Activated T-cell treated with anti-CD3 and anti-CD28 coated beads for 24 hours (primary cell): ENCODE measurements at places on chromosomes 7 and 10.
A peak's percentile ranks its signal among the peaks of the same experiment; 100 is the strongest.

DNA sequence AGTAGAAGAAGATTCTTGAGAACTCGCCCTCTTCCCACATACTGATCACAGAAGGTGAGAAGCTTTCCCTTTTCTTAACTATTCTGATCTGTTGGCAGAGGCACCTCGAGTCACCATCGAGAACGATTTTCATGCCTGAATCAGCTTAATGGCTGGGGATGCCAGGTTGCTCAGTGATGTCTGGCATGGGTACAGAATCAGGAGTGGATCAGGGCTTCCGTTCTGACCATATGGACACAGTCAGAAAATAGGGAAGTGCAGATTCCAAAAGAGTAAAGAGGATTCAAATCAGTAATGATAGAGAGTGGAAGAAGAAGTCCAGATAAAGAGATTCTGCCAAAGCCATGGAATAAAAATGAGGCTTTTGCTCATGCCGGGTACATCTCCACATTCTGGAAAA, 52.0 kb upstream of the GRB10 start:
- DNase-seq, result no peak

- no peak for DNase-seq
Measured at GRCh38 chr10:72424561-72424960, 69.8 kb upstream of the DNAJB12 start.

GRCh38 chr10:45580371-45581215, 92.0 kb downstream of the ZFAND4 start:
- no peak for DNase-seq

DNA sequence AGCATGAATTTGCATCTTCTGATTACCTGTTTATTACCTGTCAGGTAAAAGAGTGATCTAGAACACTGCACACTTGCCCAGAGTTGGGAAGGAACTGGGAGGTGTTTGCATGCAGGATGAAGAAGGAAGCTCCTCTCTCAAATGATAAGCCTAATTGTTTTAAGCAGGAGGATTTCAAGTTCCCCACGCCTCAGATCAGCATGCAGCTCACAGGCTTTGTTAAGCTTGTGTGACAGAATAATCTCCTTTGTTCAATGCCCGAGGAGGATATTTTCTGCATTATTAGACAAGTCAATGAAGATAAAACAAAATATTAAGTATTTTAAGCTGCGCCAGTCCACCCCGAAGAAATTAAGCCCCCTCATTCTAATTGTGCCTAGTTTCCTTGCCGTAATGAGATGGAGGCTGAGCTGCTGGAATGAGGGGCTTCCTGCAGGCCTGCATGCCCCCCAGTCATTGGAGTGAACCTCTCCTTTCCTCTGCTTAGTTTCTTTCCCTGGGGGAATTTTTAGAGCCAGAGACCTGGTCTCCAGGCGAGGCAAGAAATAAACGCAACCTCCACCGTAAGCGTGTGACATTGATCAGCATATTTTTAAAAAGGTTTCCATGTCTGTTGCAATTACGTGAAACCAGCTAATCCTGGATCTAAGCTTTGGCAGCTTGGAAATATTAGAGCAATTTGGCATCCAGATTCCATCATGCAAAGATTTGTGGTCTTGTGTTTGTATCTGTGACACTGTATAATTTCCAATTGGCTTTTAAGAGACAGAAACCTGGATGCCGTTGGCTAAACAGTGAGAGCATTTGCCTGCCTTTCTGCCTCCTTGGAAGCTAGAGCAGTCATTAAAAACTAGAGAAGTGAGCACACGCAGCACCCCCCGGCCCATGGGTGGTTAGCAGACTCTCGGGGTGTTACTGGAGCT, 376.0 kb downstream of the GALNT17 start:
- no peak for DNase-seq

GRCh38 chr7:101936223-101936610, 118.8 kb downstream of the CUX1 start:
- no peak for DNase-seq

DNA sequence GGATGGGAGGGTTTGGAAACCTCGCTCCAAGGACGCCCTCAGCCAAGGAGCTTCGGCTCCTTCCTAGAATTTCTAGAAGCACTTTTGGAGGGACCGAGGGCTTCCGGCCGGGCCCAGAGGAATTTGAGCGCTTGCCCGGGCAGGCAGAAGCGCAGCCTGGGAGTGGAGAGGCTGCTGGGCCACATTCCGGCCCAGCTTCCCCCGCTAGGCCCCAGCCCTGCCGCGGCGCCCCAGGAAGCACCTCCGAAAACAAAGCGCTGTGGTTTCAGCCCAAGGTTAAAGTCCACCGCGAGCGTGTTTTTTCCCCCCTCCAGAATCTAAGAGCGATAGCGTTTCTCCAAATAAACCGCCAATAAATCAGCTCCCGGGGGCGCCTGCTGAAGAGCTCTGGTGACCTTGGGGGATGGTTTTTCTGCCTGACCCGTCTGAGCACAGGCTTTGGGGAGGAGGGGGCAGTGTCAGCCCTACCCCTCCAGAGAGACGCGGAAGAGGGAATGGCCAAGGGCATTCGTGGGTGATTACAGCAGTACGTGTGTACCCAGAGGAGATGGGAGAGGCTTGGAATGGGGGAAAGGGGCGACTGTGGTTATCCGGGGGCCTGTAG, 5.7 kb upstream of the TNRC18 start:
- DNase-seq, result no peak

DNA sequence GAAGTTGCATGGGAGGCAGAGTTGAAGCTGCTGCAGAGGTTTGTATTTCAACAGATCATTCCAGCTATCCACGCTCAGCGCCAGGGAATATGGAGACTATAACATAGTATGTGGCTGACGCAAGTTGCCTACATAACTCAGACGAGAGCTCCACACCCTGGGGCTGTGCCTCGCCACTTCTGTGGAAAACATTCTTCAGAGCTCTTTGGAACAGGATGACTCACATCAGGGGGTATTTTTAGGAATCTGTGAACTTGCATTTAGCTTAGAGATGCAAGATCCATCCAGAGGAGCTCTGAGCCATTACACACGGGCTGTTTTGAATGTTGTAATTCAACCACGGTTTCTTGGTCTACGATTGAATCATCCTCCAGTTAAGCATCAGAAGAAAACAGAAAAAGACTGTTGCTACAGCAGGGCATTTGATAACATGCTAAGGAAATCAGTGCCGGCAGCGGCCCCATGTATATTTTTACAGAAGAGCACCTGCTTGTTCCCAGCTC, 481.5 kb upstream of the AKR1E2 start:
- DNase-seq, result peak; percentile 43

DNA sequence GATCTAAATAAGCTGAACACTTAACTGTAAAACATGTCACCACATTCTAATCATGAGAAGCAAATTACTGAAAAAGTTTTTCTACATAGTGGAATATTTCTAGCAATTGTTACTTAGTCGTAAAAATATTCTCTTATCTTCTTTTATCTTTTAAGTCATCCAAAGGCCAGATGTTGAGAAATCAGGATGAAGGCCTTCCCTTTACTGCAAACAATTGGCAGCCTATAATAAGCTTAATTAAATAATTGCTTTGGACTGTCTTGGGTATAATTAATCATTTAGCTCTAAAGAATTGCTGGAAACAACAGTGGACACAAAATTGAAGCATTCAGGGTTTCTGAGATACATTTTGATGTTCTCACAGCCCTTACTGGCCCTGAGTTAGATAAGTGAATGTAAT, 226.5 kb downstream of the FANK1 start:
- no peak for DNase-seq

- DNase-seq, result no peak
Measured at GRCh38 chr7:84647797-84648757, 453.5 kb upstream of the SEMA3A start.

DNA sequence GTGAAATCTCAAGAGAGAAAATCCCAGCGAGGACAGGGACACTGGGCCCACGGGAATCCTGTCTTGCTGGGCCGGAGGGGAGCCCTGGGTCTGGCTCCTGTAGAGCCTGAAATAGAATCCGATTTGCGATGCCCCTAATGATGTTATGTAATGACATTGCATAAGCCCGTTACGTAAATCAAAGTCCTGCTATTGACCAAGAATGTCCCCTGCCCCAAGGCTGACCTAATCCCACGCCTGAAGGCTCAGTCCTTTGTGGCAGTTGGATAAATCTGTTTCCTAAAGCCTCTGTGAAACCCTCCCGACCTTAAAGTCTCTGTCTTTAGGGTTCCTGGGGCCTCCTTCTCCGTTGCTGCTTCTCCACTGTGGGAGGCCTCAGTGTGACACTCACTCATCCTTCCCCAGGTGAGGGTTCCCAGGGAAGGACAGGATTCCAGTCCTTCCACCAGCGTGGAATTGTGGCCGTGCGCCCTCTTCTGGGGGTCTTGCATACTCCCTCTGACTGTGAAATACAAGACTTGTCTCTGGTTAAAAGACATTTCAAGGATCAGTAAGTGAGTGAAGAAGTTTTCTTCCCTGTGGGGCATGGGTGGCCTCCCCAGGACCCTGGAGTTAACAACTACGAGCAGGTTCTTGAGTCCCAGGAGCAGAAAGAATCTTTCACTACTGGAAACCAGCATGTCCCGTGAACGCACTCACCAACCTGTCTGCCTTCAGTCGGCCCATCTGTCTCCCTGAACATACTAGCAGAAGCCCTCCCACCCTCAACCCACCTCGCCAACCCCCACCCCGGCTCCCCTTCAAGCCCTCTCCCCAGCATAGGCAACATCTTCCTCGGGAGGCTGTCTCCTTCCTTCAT, 19.8 kb downstream of the ZNF467 start:
- no peak for DNase-seq

GRCh38 chr7:111232249-111233084, 141.5 kb downstream of the LRRN3 start:
- DNase-seq, result no peak

DNA sequence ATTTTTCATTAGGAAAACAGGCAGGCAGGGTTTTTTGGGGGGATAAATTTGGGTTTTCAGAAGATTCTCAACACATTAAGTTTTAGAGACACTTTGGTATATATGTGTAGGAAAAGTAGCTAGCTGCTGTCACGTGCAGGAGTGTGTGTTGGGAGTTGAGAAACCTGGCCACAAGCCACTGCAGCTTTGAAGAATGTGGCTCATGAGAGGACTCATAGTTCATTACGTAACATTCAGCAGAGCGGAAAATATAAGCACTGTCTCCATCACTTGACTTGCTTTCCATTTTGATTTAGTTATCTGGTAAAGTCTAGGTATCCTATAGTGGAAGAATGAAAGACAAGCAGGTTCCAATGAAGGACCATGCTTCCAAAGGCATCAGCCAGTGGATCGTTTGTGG, 31.2 kb downstream of the SMNDC1 start:
- DNase-seq, result peak; percentile 23

- DNase-seq, result no peak
Measured at GRCh38 chr10:34489973-34490745, 324.9 kb downstream of the PARD3 start.

DNA sequence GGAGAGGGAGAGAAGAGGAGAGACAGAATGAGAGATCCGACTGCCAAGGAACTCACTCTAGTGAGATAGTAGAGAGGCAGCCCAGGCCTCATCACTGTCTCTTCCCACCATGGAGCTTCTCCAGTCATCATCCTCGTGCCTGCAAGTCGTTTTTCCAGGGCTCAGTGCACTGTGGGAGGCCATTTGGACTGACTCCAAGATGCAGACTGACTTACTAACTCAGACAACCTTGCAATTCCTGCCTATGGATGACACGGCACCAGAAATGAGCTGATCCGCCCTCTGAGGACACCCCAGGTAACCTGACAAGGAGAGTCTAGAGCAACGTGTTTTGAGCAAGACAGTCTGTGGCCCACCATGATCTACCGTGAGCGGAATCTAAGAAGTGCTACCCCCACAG, 154.9 kb downstream of the GLI3 start:
- no peak for DNase-seq

DNA sequence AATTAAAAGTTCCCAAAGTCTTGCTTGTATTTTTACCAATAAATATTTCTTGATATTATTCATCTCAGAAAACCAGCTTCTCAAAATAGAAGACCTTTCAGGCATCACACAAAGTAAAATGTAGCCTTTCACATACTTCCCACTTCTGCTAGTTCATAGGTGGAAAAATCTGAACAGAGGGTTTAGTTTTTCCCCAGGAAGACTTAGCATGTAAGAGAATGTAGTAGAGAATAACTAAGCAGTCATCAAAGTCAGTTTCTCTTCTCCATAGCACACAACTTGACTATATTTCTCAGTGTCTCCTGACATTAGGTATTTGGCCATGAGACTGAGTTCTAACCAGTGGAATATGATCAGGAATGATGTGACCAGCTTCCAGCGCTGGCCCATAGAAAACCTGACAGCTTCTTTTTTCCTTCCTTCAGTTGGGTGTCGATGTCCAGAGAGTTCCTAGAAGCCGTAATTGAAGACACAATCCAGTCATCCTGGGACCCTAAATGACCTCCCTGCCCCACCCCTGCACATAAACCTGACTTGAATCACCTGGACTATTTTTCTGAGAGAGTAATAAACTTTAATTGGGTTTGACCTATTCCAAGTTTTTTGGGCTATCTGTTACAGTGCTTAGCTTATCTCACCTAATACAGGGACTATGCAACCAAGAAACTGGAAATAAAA, 67.5 kb upstream of the WNT16 start:
- no peak for DNase-seq

GRCh38 chr10:107492389-107492788, 327.9 kb upstream of the SORCS1 start:
- DNase-seq, result no peak

DNA sequence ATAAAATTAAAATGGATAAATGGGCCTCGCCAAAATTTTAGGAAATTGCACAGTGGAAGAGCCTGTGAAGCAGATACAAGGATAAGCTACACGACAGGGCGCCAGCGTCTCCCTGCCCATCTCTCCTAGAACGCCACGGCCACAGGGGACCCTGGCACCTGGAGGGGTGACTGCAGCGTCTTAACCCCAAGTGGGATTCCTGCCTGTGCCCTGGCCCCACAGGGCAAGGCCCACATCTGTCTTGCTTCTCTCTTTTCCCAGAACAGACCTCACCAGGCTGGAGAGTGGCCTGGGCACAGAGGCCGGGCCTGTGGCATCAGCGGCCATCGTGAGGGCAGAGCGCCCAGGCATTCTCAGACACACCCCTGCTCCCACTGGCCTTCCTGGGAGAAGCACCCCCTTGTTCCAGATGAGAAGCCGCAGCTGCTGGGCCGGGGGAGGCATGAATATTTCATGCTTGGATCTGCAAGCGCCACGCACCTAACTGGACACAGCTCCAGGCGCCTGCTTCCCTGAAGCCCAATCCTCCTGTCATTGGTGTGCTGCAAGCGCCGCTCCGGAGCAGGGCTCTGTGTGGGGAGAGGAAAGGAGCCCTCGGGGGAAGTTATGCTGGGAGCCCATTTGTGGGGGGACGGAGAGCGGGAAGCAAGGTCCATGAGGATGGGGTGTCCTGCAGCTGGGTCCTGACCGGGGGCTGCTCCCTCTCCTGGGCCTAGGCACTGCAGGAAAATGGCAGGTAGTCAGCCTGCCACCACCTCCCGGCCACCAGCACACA, 153.5 kb downstream of the ELFN1 start:
- DNase-seq, result no peak

DNA sequence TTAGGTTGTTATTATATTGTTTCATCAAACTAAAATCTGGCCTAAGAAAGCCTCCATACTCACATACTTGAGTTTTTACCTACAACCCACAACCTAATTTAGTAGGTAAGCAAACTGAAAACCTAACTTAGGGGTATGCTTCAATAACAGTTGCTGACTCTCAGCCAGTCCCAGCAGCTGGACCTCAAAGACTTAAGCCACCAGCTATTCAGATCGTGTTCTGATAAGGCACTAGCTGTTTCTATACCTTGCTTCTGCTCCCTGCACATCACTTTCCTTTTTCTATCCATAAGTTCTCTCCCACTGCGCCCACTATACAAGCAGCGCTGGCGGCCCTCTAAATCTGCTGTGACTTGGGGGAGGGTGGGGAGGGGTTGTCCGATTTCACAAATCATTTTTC, 42.3 kb downstream of the SUGCT start:
- no peak for DNase-seq

- no peak for DNase-seq
Measured at GRCh38 chr7:108278281-108278680, 148.1 kb upstream of the LAMB4 start.

- DNase-seq, result no peak
Measured at GRCh38 chr7:108114117-108114841, 15.9 kb downstream of the LAMB4 start.
